Placental pericyte (primary cell): ENCODE measurements at places on chromosomes 4 and X. TPM values are rescaled to one million over a fixed set of nuclear protein-coding genes. Genes with fewer than 3 reads are reported as not detected.

The SLC9B1 gene
- total RNA-seq, result 0.14 and 0.22 TPM in 2 replicates

The PDZD11 gene
- 39.0 and 49.1 TPM in 2 replicates for total RNA-seq

The ZNF157 gene
- total RNA-seq, result under 0.01 TPM in 1 of 2 replicates, not detected in the other

The CLNK gene
- not detected in 2 replicates for total RNA-seq

The JADE3 gene
- total RNA-seq, result 2.6 and 5.5 TPM in 2 replicates

The TEX13B gene
- total RNA-seq, result not detected in 2 replicates

The TEX13C gene
- total RNA-seq, result not detected in 2 replicates

The ARMCX2 gene
- total RNA-seq, result 48.1 and 68.6 TPM in 2 replicates

The GPR143 gene
- total RNA-seq, result 0.43 and 0.44 TPM in 2 replicates

The SPP1 gene
- 1.5 and 4.0 TPM in 2 replicates for total RNA-seq

The ARHGAP36 gene
- not detected in 2 replicates for total RNA-seq
